Activated T-cell treated with anti-CD3 and anti-CD28 coated beads for 4 hours (primary cell): ENCODE measurements at places on chromosomes 3 and 15.

DNA sequence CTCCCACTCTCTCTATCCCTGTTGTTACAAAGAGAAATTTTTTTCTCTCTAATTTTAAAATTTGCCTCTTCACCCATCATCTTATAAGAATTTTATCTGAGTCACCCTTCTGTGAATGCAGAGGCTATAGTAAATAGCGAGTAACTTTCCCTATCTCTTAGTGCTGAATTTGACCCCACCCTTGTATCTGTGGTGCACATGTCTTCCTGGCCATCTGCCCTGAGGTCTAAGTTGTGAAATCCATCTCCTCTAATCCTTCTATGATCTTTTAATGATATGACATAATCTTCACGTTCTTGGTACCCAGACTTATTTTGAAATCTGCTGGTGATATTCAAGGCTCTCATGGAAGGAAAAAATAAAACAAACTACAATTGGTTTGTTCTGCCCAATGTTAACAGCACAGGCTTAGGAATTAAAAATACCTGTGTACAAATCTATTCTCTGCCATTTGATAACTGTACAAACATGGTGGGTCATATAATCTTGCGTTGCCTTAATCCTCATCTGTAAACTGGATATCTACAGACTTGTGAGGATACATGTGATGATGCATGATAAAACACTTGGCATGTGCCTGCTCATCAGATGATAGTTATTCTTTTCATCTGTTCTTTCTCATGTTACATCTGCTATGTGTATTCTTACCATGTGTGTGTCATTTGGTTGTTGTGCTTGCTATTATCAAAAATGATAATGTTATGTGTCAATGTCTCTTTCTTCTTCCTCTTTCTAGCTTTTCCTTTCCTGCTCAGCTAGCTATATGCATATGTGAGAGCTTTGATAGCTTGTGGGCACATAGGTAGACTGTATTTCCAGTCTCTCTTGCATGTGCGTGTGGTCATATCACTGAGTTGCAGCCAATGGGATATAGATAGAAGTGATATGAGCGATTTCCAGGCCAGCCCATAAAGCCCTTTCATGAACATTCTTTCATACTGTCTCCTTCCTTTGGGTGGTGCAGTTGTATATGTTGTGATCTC is 13.7 kb upstream of the CCR3 start:
- DNase-seq = no peak

DNA sequence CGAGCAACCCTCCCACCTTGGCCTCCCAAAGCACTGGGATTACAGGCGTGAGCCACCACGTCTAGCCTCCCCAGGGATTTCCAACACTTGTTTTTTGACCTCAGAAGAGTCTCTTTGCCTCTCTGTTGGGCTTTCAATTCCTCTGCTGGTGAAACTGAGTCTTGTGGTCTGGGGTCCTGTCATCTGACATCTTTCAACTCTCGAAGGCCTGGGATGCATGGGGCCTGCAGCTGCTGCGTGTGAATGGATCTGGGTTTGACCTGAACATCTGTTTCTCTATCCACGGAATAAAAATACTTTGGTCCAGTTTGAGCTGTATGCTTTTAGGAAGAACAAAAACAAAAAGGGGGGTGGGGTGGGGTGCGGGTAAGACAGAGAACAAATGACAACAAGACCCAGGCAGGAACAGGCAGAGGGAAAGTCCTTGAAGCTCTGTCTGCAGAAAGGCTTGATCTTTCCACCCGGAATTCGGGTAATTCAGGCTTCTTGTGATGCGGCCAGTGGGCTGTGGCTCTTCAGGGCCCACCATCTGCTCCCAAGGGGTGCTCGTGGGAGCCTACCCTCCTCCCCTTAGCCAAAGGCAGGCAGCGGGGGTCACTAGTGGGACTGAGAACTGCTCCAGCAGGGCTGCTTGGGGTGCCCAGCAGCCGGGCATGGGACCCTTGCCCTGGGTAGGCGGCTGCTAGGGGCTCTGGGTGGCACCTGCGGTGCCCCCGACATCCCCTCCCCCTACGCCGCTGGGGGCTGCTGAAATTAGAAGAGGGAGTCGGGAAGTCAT is 71.5 kb downstream of the SLC12A8 start:
- DNase-seq = no peak

DNA sequence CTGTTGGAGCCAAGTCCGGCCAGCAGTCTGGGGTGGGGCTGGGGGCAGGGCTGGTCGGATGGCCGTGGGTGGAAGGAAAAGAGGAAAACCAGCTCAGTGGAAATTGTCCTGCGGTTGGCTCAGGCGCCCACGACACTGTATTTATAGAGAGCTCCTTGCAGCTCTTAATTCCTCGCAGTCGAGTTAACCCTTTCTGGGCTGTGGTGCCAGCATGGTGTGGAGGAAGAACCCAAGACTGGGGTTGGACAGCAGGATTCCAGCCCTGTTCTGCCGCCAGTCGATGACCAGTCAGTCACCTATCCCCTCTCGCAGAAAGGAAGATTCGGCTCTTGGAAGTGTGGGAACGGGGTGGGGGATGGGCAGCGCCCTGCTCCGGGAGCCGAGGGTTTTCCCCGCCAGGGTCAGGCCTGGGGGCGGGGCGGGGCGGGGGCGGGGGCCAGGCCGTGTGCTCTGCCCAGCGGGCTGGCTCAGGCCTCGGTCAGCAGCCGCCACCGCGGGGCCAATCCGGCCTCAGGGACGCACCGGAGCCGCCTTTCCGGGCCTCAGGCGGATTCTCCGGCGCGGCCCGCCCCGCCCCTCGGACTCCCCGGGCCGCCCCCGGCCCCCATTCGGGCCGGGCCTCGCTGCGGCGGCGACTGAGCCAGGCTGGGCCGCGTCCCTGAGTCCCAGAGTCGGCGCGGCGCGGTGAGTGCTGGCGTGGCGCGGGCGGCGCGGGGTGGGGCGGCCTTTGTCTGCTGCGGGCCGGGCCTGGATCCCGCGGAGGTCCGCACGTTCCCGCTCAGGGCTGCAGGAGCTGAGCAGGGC is at the start of gene CD276:
Gene CD276, plus strand, starts transcription at position 607 of the 804 bp plus-strand sequence. CDS start 15,257 bp downstream, outside the sequence.
- no peak for DNase-seq

GRCh38 chr3:136068708-136069107 is 103.2 kb downstream of the PPP2R3A start:
- no peak for DNase-seq

DNA sequence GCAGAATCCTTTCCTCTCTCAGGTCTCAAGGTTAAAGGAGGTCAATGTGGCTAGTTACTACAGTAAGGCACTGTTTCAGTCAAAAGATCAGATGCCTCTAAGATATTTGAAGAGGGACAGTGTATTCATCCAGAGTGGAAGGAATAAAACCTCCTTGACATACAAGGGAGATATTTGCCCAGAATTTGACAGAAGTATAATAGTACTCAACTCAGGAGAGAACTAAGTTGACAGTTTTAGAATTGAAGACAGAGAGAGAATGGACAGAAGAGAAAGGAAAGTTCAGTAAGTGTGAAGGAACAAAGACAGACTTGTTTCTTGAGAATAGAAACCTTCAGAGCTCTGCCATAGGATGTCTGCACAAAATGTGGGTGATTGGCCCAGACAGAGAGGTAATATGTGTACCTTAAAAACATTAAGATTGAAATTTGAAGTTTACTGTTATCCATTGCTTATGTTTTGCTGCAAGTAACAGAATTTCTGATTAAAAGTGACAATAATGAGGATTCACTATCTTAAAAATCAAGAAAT is 507.1 kb downstream of the IGSF11 start:
- no peak for DNase-seq
